Myocyte (in vitro differentiated cells): ENCODE measurements at places on chromosomes 12 and 14. TPM values are rescaled to one million over a fixed set of nuclear protein-coding genes. Genes with fewer than 3 reads are reported as not detected.

DNA sequence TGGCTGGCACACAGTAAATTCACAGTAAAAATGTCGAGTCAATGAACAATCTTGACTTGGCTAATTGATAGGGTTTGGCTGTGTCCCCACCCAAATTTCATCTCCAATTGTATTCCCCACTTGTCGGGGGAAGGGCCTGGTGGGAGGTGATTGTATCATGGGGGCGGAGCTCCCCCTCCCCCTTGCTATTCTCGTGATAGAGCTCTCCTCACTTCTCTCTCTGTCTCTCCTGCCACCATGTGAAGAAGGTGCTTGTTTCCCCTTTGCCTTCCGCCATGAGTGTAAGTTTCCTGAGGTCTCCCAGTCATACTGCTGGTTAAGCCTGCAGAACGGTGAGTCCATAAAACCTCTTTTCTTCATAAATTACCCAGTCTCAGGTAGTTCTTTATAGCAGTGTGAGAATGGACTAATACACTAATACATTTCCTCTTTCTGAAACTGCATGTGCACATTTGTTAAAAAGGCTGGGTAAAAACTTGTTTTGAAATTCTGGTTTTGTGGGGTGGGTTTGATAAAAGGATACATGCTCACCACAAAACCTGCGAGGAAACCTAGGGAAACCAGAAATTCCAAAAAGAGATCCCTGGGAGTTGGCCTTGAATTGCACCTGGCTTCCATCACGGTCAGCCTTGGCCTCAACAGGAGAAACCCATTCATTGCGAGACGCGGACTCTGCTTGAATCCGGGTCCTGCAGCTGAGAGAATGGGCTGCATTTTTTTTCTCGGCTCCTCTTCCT is 16.2 kb upstream of the MYL2 start:
- peak; percentile 32 for DNase-seq

GRCh38 chr12:124915239-124916236 is 1.1 kb upstream of the UBC start:
- DNase-seq = peak; percentile 80

DNA sequence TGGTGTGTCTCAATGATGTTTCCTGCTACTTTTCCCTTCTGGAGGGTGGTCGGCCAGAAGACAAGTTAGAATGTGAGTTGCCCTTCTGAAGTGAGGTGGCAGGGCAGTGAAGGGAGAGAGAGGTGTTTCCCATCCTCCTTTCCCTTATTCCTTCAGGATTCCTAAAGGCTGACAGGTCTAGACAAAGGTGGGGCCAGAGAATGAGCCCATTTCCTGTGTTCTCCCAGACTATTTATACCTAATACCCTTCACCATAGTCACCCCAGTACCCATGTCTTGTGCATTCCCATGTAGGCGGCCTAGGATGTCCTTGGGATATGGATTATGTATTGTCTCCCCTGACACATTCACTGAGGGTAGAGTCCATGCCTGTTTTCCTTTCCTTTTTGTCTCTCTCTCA is 7.0 kb downstream of the DGKA start:
- DNase-seq = no peak

GRCh38 chr12:92170050-92170449 is 24.4 kb upstream of the BTG1 start:
- no peak for DNase-seq

DNA sequence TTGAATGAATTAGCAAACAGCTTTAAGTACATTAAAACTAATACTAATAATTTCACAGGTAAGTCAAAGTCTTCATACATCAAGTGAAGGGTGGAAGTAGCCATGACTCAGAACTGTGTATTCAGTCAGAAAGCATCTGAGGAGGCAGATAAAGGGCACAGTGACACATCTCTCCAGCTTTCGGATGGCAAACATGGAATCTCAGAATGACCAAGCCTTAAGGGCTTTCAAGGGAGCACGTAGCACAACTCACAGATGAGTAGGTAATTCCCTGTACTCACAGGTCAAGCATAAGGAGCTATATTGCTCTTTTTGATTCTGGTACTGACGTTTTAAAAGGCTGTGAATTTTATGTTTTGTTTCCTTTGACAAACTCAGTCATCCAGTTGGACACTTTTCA is 56.0 kb downstream of the MDGA2 start:
- DNase-seq = no peak

DNA sequence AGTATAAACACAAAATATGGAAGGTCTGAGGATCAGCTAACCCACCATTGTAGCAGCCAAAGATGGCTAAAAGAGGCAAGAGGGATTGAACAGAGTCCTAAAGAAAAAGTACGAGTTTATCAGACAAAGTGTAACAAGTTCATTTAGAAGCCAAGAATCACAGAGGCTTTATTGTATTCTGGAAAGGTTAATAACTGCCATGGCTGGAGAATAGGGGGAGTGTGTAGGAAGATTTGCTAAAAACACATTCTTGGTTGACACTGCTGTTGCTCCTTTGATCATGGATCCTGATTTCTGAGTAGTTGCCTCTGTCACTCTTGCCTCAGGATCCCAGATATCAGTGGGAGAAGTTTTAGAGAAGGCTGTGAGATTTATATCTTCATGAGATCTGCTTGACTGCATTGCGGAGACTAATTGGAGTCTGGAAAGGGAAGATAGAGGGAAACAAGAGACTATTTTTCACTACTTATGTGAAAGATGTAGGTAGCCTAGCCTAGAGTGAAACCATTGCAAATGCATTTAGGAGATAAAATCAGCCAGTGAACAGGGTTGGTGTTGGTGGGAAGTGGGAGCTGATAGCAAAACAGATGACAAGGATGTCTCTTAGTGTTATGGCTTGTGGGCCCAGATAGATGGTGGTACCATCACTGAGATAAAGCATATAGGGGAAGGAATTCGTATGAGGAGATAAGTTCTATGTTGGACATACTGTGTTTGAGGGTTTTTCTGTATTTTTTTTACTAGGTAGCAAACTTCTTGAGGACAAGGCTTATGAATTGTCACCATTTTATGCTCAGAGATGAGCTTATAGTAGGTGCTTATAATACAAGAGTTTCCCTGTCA is 402.9 kb upstream of the PDE3A start:
- DNase-seq = no peak

GRCh38 chr12:66599816-66600215 is 79.1 kb downstream of the GRIP1 start:
- no peak for DNase-seq

GRCh38 chr14:65550779-65551643 is 138.5 kb downstream of the FUT8 start:
- no peak for DNase-seq

DNA sequence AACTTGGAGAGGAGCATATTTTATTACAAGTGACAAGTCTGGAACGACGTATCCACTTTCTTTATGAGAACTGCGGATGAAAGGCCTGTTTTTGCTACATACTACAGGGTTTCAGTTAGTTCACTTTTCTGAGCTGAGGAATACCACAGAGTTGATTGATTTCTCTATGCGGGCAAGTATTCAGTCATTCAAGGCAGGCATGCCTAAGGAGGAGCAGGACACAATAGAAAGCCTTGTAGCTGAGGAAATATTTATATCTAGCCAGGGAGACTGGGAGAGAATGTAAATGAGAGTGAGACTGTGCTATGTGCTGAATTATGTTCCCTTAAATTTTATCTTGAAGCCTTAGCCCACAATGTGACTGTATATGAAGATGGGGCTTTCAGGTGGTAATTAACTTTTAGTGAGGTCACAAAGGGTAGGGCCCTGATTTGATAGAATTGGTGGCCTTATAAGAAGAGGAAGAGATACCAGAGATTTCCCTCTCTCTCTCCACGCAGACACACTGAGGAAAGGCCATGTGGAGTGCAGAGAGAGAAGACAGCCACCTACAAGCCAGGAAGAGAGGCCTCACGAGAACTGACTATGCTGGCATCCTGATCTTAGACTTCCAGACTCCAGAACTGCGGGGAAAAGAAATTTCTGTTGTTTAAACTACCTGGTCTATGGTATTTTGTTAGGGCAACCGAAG is 459.0 kb upstream of the ATP2B1 start:
- no peak for DNase-seq

DNA sequence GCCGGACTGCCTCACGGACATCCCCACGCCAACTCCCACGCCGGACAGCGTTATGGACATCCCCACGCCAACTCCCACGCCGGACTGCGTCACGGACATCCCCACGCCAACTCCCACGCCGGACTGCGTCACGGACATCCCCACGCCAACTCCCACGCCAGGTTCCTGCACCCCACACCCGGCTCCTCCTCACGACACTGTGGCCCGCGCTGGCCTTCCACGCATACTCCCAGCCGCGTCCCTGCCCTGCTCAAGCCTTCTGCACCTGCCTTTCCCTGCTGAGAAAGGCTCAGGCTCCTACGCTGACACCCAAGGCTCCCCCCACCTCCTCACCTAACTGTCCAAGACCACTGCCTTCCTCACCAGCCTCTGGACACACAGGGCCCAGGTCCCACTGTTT is 9.7 kb downstream of the CACNA2D4 start:
- no peak for DNase-seq

- peak; percentile 15 for DNase-seq
Observed at GRCh38 chr12:43789941-43790340, 16.2 kb downstream of the TWF1 start.

- peak; percentile 13 for DNase-seq
Observed at GRCh38 chr12:56387152-56387736, 24.6 kb upstream of the APOF start.

The CFAP54 gene
- total RNA-seq = 0.67 and 0.99 TPM in 2 replicates

The PLCZ1 gene
- total RNA-seq = not detected in 2 replicates

The STXBP6 gene
- 24.5 and 25.2 TPM in 2 replicates for total RNA-seq

The SPTB gene
- 4.3 and 4.6 TPM in 2 replicates for total RNA-seq

The UBE2N gene
- 40.3 and 57.6 TPM in 2 replicates for total RNA-seq

The MGST1 gene
- total RNA-seq = 76.7 and 84.2 TPM in 2 replicates
